Sciatic nerve (tissue), 2 donors: ENCODE measurements at places on chromosomes 13 and 19.

DNA sequence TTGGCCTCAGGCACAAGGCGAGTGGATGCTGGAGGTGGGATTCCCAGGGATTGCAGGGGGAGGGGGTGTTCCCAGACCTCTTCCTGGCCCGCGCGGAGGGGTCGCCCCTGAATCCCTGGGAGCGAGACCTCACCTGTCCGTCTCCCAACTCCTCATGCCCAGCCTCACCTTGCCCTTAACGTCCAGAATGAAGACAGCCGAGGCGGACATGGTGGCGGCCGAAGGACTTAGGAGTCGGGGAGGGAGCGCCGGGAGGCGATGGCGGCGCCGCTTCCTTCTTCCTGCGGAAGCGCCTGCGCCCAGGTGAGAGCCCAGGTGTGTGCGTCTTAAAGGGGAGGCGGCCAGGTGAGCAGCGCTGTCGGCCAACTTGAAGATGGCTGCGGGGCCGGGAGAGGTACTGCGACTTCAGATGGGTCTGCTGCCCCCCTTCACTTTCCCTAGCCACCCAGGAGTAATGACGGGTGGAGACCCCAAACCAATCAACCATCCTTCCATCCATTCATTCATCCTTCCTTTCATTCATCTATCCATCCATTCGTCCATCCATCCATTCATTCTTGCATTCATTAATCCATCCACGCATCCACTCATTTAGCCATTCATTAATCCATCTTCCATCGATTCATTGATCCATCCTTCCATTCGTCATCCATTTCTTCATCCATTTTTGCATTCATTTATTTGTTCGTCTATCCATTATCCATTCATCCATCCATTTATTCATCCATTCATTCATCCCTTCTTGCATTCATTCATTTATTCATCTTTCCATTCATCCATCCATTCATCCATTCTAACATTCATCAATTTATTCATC is at the start of gene AP1M2:
AP1M2 (minus strand) TSS at position 291 of the 817 bp plus-strand sequence; CDS start at position 210, 81 bp downstream.
- no peak for DNase-seq

DNA sequence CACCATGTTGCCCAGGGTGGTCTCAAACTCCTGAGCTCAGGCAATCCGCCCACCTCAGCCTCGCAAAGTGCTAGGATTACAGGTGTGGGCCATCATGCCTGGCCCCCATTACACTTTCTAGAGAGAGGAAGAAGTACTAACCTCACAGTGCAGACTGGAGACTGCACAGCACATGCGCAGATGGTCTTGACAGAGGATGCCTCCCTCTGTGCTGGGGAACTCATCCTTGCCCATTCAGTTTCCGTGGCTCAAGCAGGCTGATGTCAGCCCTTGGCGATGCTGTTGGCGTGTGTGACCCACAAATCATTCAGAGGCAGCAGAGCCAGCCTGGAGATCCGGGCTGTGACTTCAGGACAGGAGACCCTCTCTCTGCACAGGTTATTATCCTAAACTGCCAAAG is 14.6 kb upstream of the FFAR2 start:
- DNase-seq: no peak

GRCh38 chr13:39776439-39776838 is 121.0 kb downstream of the COG6 start:
- no peak for DNase-seq

- DNase-seq: no peak
These were observed 26.8 kb downstream of the CLDN10 start for GRCh38 chr13:95579303-95579702.

DNA sequence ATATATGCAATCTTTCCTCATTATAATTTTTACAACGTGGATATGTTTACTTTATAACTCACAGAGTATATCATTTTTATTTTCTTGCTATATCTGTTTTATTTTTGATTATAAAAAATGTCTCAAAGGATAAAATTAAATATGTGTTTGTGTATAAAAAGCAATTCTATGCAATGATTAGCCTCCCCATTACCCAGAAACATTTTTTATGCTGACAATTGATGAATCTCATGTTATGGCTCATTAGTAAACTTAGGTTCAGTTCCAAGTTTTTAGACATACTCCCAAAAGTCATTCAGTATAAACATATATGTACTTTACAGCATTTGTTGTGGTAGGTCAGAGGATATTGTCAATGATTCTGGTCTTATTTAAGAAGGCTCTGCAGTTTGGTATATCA is 540.1 kb upstream of the SPRY2 start:
- no peak for DNase-seq

- peak; percentile 66 for DNase-seq
These were observed 107.4 kb upstream of the SLC7A1 start for GRCh38 chr13:29702912-29703351.

GRCh38 chr19:32812571-32812970 is 57.0 kb downstream of the SLC7A9 start:
- DNase-seq: no peak

DNA sequence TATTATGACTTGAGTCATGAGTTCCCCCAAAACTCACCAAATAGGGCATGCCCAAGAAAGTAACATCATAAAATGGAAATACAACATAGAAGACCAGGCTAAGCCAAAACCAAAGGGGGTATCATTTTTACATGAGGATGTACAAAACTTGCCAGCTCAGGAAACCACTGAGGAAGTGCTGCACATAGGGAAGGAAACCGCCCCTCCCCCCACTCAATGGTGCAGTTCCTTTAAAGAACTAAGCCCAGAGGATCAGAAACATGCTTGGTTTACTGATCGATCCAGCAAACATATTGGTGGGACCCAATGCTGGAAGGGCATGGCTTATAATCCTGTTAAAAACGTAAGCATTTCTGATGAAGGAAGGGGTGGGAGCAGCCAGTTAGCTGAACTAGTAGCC is 4.2 kb upstream of the ZNF486 start:
- no peak for DNase-seq

DNA sequence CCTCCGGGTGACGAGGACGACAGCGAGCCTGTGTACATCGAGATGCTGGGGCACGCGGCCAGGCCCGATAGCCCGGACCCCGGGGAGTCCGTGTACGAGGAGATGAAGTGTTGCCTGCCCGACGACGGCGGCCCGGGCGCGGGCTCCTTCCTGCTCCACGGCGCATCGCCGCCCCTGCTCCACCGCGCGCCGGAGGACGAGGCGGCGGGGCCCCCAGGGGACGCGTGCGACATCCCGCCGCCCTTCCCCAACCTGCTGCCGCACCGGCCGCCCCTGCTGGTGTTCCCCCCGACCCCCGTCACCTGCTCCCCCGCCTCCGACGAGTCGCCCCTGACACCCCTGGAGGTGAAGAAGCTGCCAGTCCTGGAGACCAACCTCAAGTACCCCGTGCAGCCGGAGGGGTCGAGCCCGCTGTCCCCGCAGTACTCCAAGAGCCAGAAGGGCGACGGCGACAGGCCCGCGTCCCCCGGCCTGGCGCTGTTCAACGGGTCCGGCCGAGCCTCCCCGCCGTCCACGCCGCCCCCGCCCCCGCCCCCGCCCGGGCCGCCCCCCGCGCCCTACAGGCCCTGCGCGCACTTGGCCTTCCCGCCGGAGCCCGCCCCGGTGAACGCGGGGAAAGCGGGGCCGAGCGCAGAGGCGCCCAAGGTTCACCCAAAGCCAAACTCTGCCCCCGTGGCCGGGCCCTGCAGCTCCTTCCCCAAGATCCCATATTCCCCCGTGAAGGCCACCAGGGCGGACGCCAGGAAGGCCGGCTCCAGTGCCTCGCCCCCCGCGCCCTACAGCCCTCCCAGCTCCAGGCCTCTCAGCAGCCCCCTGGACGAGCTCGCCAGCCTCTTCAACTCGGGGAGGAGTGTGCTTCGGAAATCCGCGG is 511.3 kb downstream of the MYO16 start:
- no peak for DNase-seq
